ENCODE measurements at places on chromosomes 7 and 10. TPM values are rescaled to one million over a fixed set of nuclear protein-coding genes. Genes with fewer than 3 reads are reported as not detected.

- no peak for DNase-seq
Observed at GRCh38 chr10:69780077-69780476, 21.6 kb upstream of the COL13A1 start.

DNA sequence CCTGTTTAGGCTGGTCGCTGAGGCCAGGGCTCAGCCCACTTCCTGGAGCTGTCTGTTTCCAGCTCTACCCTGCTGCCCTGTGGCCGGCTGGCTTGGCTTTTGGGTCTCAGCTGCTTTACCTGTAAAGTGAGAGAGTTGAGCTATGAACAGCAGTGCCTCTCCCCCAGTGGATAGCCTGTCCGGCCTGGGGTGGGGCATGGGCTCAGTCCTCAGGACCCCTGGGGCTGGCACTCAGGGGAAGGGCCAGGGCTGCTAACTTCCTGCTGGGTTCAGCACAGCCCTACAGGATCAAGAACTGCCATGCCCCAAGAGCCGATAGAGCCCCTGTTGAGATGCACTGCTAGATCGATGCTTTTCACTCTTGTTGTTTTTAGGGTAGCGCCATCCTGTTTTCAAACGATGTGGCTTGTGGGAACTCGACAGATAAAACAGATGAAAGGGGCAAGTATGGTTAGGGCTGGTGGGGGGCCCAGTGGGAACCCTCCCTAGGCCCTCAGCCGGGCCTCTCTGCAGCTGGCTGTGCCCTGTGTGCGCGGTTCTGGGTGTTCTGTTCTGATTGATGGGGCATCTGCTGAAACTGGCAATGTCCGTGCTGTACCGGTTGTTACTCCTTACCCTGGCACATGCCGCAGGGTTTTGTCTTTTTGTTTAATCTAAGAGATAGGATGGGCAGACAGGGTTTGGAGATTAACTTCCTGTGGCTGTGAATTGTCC lies 10.0 kb upstream of the SFRP5 start:
- DNase-seq: no peak

Gene MBL2
- total RNA-seq: 0.10 TPM

Gene CTAGE4
- 8.4 TPM for total RNA-seq

Gene VSTM2A
- total RNA-seq: not detected

All from upper lobe of left lung (tissue), 6 donors.